ENCODE measurements at places on chromosomes 1 and 21.

GRCh38 chr1:231122143-231122542 lies 39.7 kb upstream of the TRIM67 start:
- no peak for DNase-seq

DNA sequence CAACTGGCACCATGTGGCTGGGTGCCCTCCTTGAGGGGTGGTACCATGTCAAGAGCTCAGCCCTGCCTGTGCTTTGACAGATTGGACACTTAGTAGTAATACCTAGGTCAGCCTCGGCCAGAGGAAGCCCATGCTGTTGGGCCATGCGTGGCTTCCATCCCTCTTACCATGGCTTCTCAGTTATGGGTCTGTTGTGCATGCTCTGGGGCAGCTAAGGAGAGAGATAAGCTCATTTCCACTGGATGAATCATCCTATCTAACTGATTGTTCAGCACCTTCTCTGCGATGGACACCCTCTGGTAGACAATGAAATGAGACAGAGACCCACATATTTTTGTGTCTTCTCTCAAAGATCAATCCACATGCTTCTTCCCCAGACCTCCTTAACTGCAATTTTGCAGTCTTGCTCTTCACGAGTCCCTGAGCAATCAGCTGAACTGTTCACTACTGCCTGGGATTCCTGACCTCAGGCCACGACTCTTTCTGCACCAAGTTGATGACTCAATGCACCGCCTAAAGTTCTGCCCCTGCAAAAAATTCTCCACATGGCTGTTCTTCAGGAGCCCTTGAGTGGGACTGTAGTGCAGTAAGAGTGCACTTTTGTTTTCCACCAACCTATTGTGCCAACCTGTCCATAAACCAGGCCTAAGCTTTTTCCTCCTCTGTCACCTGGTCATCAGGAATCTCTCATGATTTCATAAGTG lies 6.9 kb upstream of the TRIM62 start:
- DNase-seq = no peak

DNA sequence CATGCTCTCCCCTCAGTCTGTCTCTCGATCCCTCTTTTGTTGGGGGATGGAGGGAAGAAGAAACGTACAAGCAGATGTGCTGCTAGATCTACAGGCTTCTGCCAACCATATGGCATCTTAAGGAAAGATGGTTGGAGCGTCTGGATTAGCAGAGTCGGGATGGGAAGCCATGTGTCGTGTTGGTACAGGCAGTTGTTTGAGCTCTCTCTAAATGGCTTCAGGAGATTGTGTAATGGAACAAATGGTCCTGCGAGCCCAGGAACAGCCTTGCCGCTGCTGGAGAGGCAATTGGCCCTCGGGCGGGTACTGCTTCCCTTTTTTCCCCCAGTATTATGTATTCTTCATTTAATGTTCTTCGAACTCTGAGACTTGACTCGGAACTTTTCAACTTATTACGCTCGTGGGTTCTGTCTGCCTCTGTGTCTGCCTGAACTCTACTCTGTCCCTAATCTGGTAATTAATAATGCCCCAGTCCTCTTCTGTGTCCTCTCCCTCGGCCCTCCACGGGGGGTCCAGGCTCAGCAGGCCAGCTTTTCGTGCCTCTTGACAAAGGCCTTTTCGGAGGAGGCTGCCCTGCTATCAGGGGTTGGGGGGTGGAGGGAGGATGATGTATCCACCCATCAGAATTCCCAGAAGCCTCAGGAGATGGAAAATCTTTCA lies 215.3 kb downstream of the SDCCAG8 start:
- DNase-seq = no peak

DNA sequence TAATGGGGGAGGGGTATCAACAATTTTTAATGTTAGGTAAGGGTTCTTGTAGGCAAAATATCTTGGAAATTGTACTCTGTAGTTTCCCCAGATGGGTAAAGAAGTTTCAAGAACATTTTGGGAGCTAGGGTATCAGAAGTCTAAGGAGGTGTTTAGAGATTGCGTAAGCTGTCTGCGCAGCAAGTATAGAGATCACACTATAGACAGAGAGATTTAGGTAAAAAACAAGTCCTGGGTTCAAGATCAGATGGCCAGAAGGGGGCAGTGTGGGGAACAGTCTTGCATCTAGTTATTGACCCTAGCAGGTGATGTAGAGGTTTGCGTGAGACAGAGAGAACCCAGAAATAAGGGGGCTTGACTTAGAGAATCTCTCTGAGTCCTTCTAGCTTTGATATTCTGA lies 80.8 kb downstream of the S1PR1 start:
- DNase-seq = no peak

Measured in MM.1S (cell line).